ENCODE measurements at places on chromosomes 4 and X.

DNA sequence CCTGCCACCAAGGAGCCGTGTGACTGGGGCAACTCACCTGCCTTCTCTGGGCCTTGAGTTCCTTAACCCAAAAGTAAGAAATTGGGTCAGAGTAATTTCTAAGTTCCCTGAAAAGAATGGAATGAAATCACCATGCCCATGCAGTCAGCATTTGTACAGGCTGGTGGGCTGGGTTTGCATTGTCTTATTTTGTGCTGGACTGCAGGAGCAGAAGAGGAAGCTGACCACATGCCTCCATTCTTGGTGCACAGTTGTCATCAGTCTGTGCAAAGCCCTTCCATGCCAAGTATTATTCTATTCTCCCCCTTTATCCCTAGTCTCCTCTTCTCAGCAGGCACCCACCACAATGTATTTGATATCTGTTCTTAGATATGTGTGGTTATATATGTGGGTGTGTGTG is 56.3 kb downstream of the FHDC1 start:
- no peak overlapping the region for H3K4me3 ChIP-seq
- no peaks in the 10 kb centered on the region for H3K27me3 ChIP-seq
- DNase-seq = no peak
- H3K27ac ChIP-seq = no peak overlapping the region
- no peaks in the 10 kb centered on the region for H3K36me3 ChIP-seq
- no peaks in the 10 kb centered on the region for H3K4me1 ChIP-seq

- H3K36me3 ChIP-seq = no peaks in the 10 kb centered on the region
- H3K27me3 ChIP-seq = no peaks in the 10 kb centered on the region
- no peak overlapping the region for H3K27ac ChIP-seq
- no peaks in the 10 kb centered on the region for H3K4me1 ChIP-seq
- H3K4me3 ChIP-seq = no peak overlapping the region
- no peak for DNase-seq
Observed at GRCh38 chr4:8599657-8600056, 7.1 kb downstream of the CPZ start.

DNA sequence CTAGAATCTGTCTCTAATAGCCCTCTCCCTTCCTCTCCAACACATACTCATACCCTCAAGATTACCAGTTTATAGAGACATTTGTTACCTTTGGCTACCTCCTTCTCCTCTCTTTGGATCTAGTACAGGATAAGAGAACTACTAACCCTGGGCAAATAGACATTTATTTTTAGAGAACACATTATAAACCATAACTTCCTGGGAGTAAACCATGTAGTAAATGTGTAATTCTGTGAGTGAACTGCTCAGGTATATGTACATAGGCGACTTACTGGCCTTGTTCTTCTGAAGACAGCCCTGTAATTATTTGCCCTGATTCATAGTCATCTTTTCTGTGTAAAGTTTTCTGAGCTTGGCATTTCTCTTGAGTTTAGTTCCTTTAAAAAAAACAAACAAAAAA is 94.2 kb downstream of the KDM6A start:
- H3K36me3 ChIP-seq = peaks cover 16% of the 10 kb centered on the region
- DNase-seq = no peak
- H3K27ac ChIP-seq = no peak overlapping the region
- no peaks in the 10 kb centered on the region for H3K27me3 ChIP-seq
- H3K4me3 ChIP-seq = no peak overlapping the region
- no peaks in the 10 kb centered on the region for H3K4me1 ChIP-seq

DNA sequence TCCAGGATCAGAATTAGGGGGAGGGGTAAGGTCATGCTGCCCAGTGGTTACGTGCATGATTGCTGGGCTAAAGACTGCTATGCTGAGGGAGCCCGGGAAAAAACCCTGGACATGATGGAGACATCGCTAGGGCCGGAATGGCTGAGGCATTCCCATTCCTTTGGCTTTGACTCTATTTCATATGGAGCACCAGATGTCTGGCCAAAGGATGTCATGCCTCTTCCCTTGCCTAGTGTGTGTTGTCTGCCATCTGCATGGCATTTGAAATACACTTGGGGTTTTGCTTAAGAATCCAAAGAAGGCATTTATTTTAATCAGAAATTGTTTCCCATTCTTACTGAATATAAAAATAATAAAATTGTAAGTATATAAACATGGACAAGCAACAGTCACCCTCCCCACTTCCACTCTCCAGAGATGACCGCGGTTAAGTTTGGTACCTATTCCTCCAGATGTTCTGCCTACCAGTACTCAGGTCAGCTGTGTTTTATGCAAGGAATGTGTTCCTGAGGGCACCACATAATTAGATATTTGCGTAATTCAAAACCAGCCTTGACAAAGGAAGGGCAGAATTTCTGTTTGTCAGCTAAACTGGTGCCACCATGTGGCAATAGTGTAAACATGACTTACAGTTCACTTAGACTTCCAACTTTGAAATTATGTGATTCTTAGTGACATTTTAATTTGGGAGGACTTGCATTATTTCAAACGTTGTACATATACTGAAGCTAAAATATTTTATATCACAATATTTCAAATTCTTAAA is 105.9 kb downstream of the CT47B1 start:
- H3K4me3 ChIP-seq = no peak overlapping the region
- no peak overlapping the region for H3K27ac ChIP-seq
- H3K4me1 ChIP-seq = no peaks in the 10 kb centered on the region
- H3K36me3 ChIP-seq = no peaks in the 10 kb centered on the region

DNA sequence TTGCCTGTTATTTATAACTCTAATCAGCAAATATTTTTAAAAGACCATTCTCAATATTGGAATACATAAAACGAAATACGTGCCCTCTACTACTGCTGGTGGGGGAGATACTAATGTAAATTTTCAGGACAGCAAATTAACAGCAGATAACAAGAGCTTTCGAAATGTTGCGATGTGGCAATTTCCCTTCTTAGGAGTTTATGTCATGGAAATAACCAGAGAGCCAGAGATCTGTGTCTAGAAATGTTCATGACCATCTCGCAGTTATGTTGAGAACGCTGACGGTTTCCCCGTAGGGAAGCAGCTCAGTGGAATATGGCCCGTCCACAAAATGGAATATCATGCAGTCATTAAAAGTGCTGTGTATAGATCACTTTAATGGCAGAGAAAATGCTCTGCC is 238.4 kb upstream of the PSAPL1 start:
- no peaks in the 10 kb centered on the region for H3K36me3 ChIP-seq
- no peak for DNase-seq
- H3K27ac ChIP-seq = no peak overlapping the region
- no peaks in the 10 kb centered on the region for H3K4me1 ChIP-seq

GRCh38 chr4:36316607-36317006 is 35.2 kb downstream of the DTHD1 start:
- H3K27ac ChIP-seq = no peak overlapping the region
- H3K4me3 ChIP-seq = no peak overlapping the region
- H3K36me3 ChIP-seq = no peaks in the 10 kb centered on the region

GRCh38 chr4:46856333-46856732 is 52.7 kb downstream of the COX7B2 start:
- DNase-seq = no peak
- H3K4me1 ChIP-seq = no peaks in the 10 kb centered on the region
- H3K36me3 ChIP-seq = no peaks in the 10 kb centered on the region
- H3K27me3 ChIP-seq = peaks cover 3% of the 10 kb centered on the region
- H3K4me3 ChIP-seq = no peak overlapping the region
- no peak overlapping the region for H3K27ac ChIP-seq

DNA sequence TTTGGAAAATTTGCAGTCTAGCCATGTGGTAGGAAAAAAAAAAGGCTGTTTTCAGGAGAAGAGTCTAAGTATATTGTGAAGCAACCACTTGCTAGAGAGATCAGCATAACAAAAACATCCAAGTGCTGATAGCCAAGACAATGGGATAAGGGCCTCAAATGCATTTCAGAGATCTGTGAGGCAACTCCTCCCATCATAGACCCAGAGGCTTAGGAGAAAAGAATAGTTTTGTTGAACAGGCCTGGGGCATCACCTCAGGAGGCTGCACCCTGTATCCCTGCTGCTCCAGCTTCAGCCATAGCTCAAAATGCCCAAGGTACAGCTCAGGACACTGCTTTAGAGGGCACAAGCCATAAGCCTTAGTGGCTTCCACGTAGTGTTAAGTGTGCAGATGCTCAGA is 13.6 kb upstream of the GPR174 start:
- H3K36me3 ChIP-seq = no peaks in the 10 kb centered on the region
- DNase-seq = no peak
- H3K27ac ChIP-seq = no peak overlapping the region
- H3K4me3 ChIP-seq = no peak overlapping the region

DNA sequence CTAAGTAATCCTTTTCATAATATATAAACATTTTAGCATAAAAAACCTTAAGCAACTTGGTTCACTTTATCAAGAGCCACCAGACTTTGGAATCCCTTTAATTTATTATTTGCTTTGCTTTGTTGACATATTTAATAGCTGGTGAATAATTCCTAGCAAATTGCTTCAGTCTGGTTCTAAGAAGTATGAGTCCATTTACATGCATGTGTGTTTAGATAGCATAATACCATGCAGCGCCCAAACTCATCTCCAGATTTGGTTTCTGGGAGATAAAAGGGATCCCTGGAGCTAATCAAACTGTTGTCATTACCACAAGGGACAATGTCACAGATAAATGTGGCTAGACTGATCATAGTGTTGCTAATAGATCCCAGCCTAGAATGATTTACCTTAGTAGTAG is 111.8 kb downstream of the TMEM144 start:
- H3K36me3 ChIP-seq = no peaks in the 10 kb centered on the region
- H3K4me1 ChIP-seq = no peaks in the 10 kb centered on the region
- H3K27me3 ChIP-seq = no peaks in the 10 kb centered on the region
- no peak overlapping the region for H3K27ac ChIP-seq
- DNase-seq = no peak
- no peak overlapping the region for H3K4me3 ChIP-seq

- no peak for DNase-seq
- H3K4me1 ChIP-seq = no peaks in the 10 kb centered on the region
- no peaks in the 10 kb centered on the region for H3K36me3 ChIP-seq
- H3K4me3 ChIP-seq = no peak overlapping the region
- H3K27ac ChIP-seq = no peak overlapping the region
Observed at GRCh38 chr4:153789741-153790499, 1.0 kb upstream of the SFRP2 start.

- peaks cover 3% of the 10 kb centered on the region for H3K27me3 ChIP-seq
- no peaks in the 10 kb centered on the region for H3K36me3 ChIP-seq
- H3K4me1 ChIP-seq = no peaks in the 10 kb centered on the region
Observed at GRCh38 chr4:153000076-153000420, 63.9 kb downstream of the FHDC1 start.

GRCh38 chr4:15233264-15233597 is 194.6 kb upstream of the C1QTNF7 start:
- no peaks in the 10 kb centered on the region for H3K36me3 ChIP-seq
- H3K4me1 ChIP-seq = no peaks in the 10 kb centered on the region
- no peak for DNase-seq
- peaks cover 2% of the 10 kb centered on the region for H3K27me3 ChIP-seq
- H3K4me3 ChIP-seq = no peak overlapping the region
- no peak overlapping the region for H3K27ac ChIP-seq

GRCh38 chr4:99710681-99711345 is 53.2 kb upstream of the C4orf54 start:
- DNase-seq = no peak
- no peaks in the 10 kb centered on the region for H3K27me3 ChIP-seq
- no peaks in the 10 kb centered on the region for H3K36me3 ChIP-seq
- no peaks in the 10 kb centered on the region for H3K4me1 ChIP-seq
- no peak overlapping the region for H3K4me3 ChIP-seq

GRCh38 chrX:104670051-104670450 is 104.1 kb downstream of the IL1RAPL2 start:
- DNase-seq = no peak
- no peak overlapping the region for H3K27ac ChIP-seq
- H3K4me3 ChIP-seq = no peak overlapping the region
- H3K4me1 ChIP-seq = no peaks in the 10 kb centered on the region
- no peaks in the 10 kb centered on the region for H3K27me3 ChIP-seq
- no peaks in the 10 kb centered on the region for H3K36me3 ChIP-seq

DNA sequence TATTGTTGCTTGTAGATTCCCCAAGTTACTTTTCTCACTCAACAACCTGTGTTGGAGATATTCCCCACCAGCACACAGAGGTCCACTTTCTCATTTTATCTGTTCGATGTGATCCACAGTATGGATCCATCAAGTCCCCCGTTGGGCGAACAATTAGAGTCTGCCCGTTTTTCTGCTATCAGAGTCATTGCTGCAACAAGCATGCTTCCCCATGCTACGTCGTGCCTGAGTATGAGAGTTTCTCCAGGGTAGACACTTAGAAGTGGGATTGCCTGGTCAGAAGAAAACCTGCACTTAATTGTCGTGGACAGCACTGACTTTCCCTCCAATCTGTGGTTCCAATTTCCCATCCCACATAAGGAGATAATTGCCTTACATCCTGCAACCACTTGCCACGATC is 62.7 kb upstream of the SHOX start:
- H3K4me3 ChIP-seq = no peak overlapping the region
- H3K27me3 ChIP-seq = no peaks in the 10 kb centered on the region
- no peaks in the 10 kb centered on the region for H3K4me1 ChIP-seq
- H3K27ac ChIP-seq = no peak overlapping the region

DNA sequence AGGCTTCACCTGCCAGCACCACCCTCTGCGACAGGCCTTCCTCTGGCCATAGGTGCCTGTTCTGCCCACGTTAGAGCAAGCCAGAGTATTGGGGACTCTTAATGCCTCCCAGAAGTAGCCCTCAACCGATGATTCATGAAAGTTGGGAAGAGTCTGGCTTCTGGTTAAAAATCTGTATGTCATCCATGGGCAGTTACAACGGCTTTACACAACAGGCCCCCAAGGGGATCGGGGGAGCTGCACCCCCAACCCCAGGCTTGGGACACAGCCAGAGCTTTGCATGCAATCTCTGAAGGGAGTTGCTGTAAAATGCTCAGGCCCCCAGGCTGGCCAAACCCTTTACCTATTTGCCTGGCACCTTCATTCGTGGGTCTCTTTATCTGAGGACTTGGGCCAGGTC is 5.4 kb upstream of the CYTL1 start:
- no peaks in the 10 kb centered on the region for H3K27me3 ChIP-seq
- H3K4me1 ChIP-seq = peaks cover 32% of the 10 kb centered on the region
- no peaks in the 10 kb centered on the region for H3K36me3 ChIP-seq
- no peak for DNase-seq
- H3K27ac ChIP-seq = no peak overlapping the region

- DNase-seq = no peak
- H3K27me3 ChIP-seq = no peaks in the 10 kb centered on the region
- H3K27ac ChIP-seq = no peak overlapping the region
- H3K36me3 ChIP-seq = no peaks in the 10 kb centered on the region
Observed at GRCh38 chr4:83177182-83177581, 62.7 kb upstream of the PLAC8 start.

GRCh38 chr4:85498068-85498733 is 23.3 kb downstream of the ARHGAP24 start:
- H3K36me3 ChIP-seq = no peaks in the 10 kb centered on the region
- DNase-seq = no peak
- H3K27me3 ChIP-seq = no peaks in the 10 kb centered on the region
- H3K27ac ChIP-seq = no peak overlapping the region

DNA sequence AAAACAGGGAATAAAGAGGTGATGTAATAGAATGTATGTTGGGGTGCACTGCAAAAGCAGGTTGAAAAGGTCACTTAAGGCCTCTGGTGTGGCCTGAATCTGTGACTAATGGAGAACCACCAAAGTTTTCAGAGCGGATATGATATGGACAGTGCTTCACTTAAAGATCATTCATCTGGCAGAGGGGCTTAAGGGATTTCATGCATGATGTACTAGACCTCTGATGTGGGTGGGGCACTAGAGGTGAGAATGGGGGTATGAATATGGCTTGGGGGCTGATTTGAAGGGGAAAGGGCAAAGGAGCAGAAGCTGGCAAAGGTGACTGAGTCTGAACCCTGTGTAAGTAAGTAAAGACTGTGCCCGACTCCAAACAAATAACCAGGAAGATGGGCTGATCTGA is 62.4 kb upstream of the MCF2 start:
- peaks cover 44% of the 10 kb centered on the region for H3K36me3 ChIP-seq
- H3K27me3 ChIP-seq = no peaks in the 10 kb centered on the region
- H3K27ac ChIP-seq = no peak overlapping the region
- no peak overlapping the region for H3K4me3 ChIP-seq
- H3K4me1 ChIP-seq = no peaks in the 10 kb centered on the region

All from DND-41 (cell line).